ENCODE measurements at places on chromosomes 4 and X. TPM values are rescaled to one million over a fixed set of nuclear protein-coding genes. Genes with fewer than 3 reads are reported as not detected.

GRID2 gene
- total RNA-seq, result not detected

ASB5 gene
- not detected for total RNA-seq

FAAH2 gene
- 1.2 TPM for total RNA-seq

DNA sequence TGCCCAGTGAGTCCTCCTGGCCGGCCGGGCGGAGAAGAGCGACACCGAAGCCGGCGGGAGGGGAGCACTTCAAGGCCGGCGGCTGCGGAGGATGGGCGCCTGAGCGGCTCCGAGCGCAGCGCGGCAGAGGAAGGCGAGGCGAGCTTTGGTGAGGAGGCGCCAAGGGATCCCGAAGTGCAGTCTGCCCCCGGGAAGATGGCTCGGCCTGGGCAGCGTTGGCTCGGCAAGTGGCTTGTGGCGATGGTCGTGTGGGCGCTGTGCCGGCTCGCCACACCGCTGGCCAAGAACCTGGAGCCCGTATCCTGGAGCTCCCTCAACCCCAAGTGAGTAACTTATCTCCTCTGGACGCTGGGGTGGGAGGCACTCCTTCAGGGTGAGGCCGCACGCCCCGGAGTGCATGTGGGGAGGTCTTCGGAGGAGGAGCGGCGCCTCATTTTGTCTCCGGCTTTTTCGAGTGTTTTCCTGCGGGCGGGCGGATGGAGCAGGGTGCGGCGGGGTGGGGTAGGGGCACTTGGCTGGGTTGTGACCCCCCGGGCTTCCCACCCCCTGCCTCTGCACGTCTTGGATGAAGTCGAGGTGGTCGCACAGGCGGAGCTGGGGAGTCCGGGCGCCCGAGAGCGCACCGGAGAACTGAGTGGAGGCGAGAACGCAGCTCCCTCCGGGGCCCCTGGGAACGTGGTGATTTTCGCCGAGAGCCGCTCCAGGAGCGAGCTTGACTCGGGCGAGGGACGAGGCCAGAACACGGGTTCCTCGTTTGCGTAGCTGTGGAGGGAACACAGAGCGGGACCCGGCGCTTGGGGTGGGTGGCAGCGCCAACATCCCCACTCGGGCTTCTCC lies 979 bp downstream of the EFNB1 start:
- no peak for DNase-seq

DRD5 gene
- not detected for total RNA-seq

DNA sequence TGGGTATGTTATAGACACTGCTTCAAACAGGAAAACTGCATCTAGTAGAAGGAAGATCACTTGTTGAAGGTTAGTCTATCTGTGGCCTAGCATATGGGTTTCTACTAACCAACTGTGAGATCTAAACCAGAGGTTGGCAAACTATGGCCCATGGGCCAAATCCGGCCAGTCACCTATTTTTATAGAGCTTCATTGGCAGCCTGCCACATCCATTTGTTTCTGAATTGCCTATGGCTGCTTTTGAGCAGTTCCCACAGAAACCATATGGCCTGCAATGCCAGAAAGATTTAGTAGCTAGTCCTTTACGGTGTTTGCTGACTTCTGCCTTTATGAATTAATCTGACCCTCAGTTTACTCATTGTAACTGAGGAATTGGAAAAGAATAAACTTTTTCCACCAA lies 71.1 kb downstream of the MID1 start:
- no peak for DNase-seq

DNA sequence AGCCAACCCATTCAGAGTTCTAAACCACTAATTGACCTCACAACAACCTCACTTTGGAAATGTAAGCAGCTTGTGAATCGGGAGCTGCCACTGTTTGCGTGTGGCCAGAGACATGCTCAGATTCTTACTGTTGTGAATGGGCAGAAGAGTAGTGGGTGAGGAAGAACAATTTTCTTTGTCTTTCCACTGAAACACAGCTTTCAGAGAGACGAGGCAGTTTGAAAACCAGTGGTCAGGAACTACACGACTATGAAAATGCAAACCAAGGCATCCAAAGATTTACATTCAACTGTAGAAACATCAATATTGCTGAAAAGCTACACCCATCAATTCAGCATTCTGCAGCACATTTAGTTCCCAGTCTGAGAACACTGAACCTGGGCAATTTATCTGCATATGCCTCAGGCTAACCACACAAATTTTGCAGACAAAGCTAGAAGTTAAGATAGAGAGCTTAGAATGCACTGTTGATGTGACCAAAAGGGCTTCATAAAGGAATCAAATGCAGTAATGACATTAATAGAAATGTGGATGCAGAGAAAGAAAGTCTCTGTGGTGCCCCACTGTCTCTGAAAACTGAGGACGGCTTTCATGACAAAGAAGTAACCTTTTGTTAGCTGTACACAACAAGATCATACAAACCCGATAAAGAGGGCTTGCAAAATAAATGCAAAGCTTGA lies 134.3 kb downstream of the APBB2 start:
- no peak for DNase-seq

SPANXN2 gene
- total RNA-seq, result not detected

DNA sequence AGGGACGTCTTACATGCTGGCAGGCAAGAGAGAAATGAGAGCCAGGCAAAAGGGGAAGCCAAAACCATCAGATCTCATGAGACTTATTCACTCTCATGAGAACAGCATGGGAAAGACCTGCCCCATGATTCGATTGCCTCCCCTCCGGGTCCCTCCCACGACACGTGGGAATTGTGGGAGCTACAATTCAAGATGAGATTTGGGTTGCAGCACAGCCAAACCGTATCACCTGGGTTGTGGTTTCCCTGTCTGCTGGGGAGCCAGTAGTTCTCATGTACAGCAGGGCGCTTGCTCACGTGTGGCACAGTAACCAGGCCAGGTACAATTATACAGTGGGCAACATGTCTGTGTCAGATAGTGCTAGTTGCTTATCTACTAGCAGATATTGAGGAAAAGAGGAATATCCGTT lies 11.1 kb upstream of the RS1 start:
- no peak for DNase-seq
